Suppressor macrophage treated with lipopolysaccharide for 1 hour (primary cell): ENCODE measurements at places on chromosomes 3 and 15.

GRCh38 chr3:13083898-13084297 lies 10.7 kb upstream of the IQSEC1 start:
- no peak for DNase-seq

- peak; percentile 53 for DNase-seq
Measured at GRCh38 chr3:161197855-161198850, 23.0 kb upstream of the NMD3 start.

DNA sequence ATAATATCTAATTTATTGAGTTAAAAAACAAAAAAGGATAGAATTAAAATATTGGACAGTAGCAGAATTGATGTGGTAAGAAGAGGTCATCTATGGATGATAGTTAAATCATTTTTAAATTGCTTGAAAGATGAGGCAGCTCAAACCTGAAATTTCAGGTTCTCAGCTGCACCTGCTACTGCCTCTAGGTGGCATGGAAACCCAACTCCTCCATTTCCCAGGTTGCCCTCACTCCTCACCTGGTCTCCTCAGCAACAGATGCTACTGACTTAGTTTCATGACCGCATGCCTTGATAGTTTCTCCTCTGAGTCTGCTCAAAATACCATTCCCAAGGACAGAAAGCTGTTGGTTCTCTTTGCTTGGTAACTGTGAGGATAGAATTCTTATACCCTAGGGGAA lies 148.1 kb downstream of the ABHD5 start:
- no peak for DNase-seq

DNA sequence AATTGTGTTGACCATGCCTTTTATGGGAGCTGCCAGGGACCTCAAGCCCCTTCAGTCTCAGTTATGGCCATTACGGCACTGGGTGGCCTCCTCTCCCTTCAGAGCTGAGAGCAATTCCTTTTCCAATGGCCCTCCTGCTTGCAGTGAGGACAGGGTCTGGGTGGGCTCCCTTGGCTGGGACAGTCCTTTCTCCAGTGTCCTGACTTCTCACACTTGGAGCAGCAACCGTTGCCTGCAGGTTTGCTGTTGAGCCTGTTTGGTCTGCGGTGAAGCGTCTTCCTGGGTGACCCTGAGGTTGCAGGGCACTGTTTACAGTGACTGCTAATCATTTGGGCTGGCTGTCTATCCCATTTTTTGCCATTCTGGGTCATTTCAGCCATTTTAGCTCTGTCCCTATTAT lies 3.5 kb upstream of the CCDC80 start:
- no peak for DNase-seq
